ENCODE measurements at places on chromosomes 12 and 14.

GRCh38 chr12:68180792-68181744, 21.5 kb upstream of the IFNG start:
- DNase-seq: no peak

- no peak for DNase-seq
Observed at GRCh38 chr14:68413509-68413908, 379.4 kb downstream of the ZFP36L1 start.

- no peak for DNase-seq
Observed at GRCh38 chr14:56821177-56821576, 10.9 kb upstream of the OTX2 start.

DNA sequence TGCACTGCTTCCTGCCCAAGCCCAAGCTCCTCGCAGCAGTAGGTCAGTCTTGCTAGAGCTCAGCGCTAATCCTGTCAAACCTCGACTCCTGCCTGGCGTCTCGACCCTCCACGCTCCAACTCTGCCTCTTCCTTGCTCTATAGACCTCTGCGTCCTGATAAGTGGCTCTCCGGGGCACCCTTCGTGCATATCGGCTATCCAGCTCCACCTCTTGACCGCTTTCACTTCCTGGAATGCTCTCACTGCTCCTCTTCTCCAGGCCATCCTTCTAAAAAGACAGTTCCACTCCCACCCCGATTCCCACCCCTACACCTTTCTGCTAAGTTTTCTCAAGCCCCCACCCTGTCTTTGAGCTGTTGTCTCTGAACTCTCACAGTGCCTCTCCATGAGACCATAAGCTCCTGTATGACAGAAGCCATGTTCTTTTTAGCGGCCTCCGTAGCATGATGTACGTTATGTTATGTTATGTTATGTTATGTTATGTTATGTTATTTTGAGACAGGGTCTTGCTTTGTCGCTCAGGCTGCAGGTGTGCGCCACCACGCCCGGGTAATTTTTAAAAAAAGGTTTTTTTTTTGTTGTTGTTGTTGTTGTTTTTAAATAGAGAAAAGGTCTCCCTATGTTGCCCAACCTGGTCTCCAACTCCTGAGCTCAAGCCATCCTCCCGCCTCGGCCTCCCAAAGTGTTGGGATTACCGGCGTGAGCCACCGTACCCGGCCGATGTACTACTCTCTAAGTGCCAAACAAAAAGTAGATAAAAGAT, 601 bp downstream of the COX14 start:
- DNase-seq: no peak
